Activated T-helper 1 cell treated with Interleukin-2 at 50 U/mL for 16 hours (primary cell): ENCODE measurements at places on chromosomes 16 and 17.

GRCh38 chr17:601926-602303, 112.7 kb downstream of the VPS53 start:
- no peak for DNase-seq

GRCh38 chr16:30875871-30876801, 17.7 kb downstream of the BCL7C start:
- no peak for DNase-seq

DNA sequence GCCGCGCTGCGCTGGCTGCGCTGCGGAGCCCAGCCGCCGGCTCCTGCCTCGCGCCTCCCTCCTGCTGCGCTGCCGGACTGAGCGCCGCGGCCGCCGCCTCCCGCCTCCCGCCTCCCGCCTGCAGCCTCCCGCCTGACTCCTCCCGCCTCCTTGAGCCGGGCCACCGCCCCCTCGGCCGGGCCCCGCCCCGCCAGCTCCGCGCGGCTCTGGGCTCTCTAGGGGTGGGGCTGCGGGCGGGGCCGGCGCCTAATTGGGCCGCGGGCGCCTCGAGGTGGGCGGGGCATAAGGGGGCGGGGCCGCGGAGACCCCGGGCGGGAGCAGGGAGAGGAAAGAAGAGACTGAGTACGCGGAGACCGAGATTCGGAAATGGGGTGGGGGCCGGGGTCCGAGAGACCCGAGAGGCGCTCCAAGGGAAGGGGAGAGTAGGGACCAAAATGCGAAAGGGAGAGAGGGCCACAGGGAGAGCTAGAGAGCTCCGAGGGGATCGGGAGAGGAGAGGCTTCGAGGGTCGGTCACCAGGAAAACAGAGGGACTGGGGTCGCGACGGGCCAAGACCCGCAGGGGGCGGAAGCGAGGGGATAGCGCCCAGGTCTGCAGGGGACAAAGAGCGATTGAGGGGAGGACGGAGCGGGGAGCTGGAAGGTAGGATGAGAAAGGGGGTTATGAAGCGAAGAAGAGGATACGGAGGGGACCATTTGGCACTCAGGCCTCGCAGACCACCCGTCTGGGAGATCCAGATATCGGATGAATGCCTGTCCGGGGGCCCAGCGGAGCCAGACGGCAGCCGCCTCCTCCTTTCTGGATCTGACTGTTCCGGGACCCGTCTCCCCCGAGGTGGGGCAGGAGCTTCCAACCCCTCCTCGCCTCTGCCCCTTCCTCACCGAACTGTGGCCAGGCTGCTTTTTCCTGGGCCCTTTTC, at the start of gene C1QL1:
Gene C1QL1 (minus strand): TSS at position 79 of the 919 bp plus-strand sequence. CDS start 255 bp downstream, outside the sequence.
- peak; percentile 73 for DNase-seq

- DNase-seq: no peak
Measured at GRCh38 chr16:48911700-48912099, 301.7 kb upstream of the N4BP1 start.

GRCh38 chr16:81357711-81358260, 43.0 kb downstream of the GAN start:
- DNase-seq: no peak

GRCh38 chr17:28282596-28282995, 36.4 kb upstream of the TMEM97 start:
- no peak for DNase-seq
